ENCODE measurements at places on chromosomes 2 and 18.

- DNase-seq = no peak
Measured at GRCh38 chr2:5528706-5529105, 163.5 kb upstream of the SOX11 start.

- DNase-seq = no peak
Measured at GRCh38 chr2:232876978-232877441, 6.9 kb downstream of the SNORC start.

GRCh38 chr2:62217421-62217820 is 21.5 kb downstream of the B3GNT2 start:
- no peak for DNase-seq

DNA sequence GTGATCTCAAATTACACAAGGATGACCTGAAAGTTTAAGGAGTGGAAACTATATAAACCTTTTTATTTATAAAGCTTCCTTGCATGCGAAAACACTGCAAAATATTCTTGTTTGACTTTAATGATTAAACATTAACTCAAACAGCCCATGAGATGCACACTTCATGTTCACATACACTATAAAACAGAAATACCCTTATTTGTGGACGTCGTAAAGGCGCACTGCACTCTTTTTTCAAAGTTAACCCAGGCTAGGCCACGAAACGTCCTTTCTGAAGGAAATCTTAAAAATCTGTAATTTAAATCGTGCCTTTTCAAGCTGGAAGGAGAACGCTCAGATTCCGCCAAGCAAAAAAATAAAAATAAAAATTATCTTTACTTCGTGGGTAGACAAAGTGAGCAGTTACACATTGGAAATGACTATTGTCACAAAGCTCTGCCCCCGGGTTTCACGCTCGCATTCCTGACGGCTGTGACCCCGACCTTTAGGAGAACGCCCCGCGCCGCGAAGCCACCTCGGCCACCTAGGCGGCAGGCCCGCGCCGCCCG is 728 bp downstream of the FAM168B start:
- no peak for DNase-seq

GRCh38 chr2:235728800-235729556 is 235.1 kb downstream of the AGAP1 start:
- DNase-seq = no peak

DNA sequence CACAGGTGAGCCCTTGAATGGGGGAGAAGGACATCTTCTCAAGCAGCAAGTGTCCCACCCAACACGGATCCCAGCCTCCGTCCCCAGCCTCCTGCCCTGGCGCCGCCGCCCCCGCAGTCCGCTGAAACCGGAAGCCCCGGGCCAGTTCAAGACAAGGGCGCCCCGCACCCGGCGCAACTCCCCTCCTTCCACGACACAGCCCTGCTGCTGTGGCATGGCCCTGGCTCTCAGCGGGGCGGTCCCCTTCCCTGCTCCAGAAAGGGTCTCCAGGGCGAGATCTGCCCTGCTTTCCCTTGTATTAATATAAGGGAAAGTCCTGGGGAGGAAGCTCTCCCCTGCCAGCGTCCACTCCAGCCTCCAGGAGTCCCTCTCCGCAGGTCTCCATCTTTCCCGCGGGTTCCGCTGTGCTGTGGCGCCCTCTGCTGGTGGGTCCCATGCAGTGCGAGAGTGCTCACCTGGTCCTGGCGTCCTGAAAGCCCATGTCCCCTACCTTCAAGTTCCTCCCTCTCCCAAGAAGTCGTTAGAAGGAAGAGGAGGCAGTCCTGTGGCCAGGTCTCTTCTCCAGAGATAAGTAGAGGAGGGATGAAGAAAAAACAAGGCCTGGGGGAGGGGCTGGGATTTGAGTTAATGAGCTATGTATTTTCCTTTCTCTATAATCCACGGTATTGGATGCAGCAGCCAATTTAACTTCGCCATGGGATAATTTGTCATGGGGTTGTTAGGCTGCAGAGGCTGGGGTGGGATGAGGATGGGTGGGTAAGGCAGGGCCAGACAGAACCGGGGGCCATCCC is 176.0 kb downstream of the SMAD2 start:
- no peak for DNase-seq

- no peak for DNase-seq
Measured at GRCh38 chr2:112582314-112582746, 2.1 kb upstream of the CHCHD5 start.

GRCh38 chr2:234355021-234355720 is 141.7 kb downstream of the ARL4C start:
- DNase-seq = no peak

DNA sequence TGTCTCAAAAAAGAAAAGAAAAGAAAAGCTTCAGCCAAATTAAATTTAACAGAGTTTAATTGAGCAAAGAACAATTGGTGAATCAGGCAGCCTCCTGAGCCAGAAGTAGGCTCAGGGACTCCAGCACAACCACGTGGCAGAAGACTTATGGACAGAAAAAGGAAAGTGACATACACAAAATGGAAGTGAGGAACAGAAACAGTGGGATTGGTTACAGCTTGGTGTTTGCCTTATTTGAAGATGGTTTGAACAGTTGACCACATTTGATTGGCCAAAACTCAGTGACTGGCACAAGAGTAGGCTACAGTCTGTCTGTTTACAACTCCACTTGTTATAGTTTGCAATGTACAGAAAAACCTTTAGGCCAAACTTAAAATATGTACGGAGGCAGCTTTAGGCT is 83.1 kb downstream of the SOCS6 start:
- no peak for DNase-seq

GRCh38 chr18:32036506-32037180 is 18.0 kb downstream of the RNF125 start:
- DNase-seq = no peak

- no peak for DNase-seq
Measured at GRCh38 chr2:32864334-32865111, 82.2 kb upstream of the LTBP1 start.

GRCh38 chr2:195456771-195457170 is 200.3 kb upstream of the SLC39A10 start:
- no peak for DNase-seq

GRCh38 chr2:152647552-152647951 is 69.7 kb downstream of the PRPF40A start:
- no peak for DNase-seq

DNA sequence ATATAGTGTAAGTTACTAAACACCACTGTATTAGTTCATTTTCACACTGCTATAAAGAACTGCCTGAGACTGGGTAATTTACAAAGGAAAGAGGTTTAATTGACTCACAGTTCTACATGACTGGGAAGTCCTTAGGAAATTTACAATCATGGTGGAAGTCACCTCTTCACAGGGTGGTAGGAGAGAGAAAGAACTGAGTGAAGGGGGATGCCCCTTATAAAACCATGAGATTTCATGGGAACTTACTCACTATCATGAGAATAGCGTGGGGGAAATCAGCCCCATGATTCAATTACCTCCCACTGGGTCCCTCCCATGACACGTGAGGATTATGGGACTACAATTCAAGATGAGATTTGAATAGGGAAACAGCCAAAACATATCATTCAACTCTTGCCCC is 618.0 kb downstream of the NYAP2 start:
- DNase-seq = no peak

GRCh38 chr2:8628179-8628865 is 53.5 kb upstream of the ID2 start:
- DNase-seq = no peak

GRCh38 chr2:205495819-205496218 is 186.5 kb upstream of the NRP2 start:
- DNase-seq = no peak

DNA sequence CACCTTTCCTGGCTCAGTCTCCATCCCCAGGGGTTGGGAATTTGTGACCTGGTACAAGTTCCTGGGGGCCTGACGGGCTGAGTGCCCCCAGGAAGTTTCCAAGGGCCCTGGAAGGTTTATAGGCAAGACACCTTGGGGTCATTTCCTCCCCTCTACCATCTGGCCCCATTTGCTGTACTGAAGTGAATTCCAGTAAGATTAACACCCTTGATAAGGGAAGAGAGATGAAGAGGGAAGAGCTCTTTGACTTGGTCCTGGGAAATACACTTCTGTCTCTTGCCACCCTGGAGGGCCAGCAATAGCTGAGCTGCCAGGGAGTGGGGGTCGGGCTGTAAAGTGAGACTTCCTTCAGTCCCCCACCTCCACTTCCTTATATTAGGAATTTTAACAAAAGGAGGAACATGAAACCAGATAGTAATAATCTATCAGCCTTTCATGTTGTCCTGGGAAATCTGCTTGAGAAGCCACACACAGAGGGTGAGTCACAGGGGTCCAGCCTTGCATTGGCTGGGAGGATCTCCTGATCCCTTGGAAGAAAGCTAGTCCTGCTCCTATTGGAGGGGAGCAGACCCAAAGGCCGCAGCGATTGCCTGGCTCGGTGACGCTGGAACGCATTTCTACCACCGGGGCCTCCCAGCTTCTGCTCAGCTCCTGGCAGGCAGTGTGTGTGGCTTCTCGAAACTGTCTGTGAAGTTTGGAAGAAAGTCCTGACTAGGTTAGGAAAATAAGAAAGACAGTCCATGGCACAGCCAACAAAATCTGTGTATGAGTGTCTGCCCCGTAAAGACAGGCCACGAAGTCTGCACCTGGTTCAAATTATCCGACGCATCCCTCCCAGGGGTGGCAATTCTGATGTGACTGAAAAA is 87.3 kb downstream of the ACAA2 start:
- DNase-seq = no peak

GRCh38 chr2:180015951-180016709 is 9.0 kb upstream of the CWC22 start:
- no peak for DNase-seq

GRCh38 chr2:111159641-111160040 is 38.9 kb downstream of the BCL2L11 start:
- no peak for DNase-seq

GRCh38 chr2:240917009-240917683 is 11.0 kb downstream of the CROCC2 start:
- no peak for DNase-seq

GRCh38 chr2:31980674-31981356 is 30.0 kb downstream of the MEMO1 start:
- no peak for DNase-seq

GRCh38 chr2:215364157-215365155 is 52.6 kb downstream of the ATIC start:
- DNase-seq = no peak

- DNase-seq = peak; percentile 33
Measured at GRCh38 chr2:171159372-171160118, 1.1 kb downstream of the TLK1 start.

DNA sequence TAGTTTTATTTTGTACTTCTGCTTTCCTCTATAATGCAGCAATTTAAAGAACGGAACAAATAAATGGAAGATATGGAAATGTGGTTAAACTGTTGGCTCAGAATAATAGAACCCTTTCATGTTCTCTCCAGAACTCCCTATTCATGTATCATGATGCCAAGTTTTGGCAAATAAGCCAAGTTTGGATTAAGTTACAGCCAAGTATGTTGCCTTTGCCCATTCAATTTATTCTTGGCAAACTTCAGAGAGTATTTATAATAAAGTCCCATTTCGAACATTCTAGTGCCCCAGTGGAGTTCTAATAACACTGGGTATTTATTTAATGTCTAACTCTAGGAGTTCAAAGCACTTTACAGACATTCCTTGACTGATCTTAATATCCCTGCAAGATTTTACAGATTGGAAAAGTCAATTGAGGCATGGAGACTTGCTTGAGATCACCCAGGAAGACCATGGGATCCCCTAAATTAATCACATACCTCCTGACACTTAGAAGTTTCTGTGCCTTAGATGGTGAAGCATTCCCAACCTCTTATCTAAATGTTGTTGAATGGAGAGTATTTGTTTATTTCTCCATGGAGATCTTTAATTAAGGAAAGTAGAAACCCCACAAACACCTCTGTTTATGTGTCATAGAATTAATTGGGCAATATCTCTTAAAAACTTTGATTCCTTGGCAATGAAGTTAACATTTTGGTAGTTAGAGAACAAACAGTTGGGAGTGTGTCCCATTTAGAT is 106.7 kb downstream of the ACKR3 start:
- DNase-seq = no peak

DNA sequence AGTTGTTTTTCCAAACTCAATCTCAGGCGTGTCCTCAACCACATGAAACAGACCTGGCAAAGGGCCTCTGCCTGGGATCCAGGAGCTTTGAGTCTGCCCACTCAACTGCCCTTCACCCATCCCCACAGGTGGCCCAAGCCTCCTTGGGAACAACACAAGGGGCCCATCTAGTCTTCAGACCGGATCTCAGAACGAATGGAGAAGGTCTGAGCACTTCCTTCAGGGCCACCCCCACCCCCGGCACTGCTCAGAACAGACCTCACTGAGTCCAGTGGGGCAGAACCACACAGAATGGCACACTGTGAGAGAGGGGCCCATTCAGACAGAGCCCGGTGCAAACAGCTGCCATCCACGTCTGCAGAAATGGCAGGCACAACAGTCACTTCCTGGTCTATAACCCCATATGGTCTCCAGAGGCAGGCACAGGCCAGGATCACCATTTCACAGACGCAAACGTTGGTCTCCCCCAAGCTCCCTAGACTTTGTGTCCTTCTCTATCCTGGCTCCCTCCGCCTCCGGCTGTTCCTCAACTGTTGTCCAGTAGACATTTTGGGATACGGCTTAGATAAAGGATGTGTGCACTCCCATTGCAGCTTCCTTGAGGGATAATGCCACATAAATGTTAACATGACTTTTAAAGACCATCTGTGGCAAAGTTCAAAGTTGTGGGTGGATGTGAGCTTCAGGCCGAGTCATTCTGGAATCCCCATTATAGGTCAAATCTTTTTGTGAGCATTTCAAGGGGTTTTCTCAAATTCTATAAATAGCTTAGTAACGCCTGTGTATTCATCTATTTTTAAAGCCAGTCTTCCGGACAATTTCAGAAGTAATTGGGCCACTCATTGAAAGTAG is 149.7 kb downstream of the SMAD7 start:
- DNase-seq = peak; percentile 51

DNA sequence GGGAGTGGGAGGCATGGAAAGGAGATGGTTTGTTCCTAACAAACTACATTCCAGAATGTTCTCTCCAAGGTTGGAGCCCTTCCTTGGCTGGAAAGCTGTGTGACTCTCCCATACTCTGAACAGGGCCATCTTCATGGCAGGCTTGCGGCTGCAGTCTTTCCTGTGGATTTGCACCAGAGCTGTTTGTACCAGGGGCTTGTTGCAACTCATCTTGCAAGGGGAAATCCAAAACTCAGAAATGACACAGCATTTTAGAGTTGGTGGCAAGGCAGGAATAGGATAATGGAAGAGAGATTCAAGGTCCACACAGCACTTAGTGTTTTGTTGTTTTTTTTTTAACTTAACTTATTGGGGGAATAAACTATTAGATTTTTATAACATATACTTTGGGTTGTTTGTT is 73.7 kb upstream of the ZNF516 start:
- DNase-seq = no peak

Data from activated CD8-positive, alpha-beta memory T cell treated with anti-CD3 and anti-CD28 coated beads for 48 hours (primary cell).